Large intestine (tissue), 12 donors: ENCODE measurements at places on chromosomes 12 and 14. TPM values are rescaled to one million over a fixed set of nuclear protein-coding genes. Genes with fewer than 3 reads are reported as not detected.

DNA sequence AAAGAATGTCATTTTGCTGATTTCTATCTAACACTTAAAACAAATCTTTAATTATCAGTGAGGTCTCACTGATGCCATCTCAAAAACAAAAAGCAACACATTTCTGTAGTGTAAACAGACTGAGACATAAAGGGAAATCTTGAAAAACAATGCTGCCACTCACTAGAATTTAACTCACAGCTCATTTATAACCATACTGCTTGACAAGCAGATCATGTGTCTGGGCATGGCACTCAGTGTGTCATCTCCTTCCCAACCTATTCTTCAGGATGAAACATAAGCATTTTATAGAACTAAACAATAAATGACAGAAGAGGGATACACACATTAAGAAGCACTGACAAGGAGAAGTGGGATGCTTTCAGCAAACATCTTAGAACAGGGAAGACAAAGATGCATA, 22.4 kb downstream of the ATF7 start:
- DNase-seq = no peak

DNA sequence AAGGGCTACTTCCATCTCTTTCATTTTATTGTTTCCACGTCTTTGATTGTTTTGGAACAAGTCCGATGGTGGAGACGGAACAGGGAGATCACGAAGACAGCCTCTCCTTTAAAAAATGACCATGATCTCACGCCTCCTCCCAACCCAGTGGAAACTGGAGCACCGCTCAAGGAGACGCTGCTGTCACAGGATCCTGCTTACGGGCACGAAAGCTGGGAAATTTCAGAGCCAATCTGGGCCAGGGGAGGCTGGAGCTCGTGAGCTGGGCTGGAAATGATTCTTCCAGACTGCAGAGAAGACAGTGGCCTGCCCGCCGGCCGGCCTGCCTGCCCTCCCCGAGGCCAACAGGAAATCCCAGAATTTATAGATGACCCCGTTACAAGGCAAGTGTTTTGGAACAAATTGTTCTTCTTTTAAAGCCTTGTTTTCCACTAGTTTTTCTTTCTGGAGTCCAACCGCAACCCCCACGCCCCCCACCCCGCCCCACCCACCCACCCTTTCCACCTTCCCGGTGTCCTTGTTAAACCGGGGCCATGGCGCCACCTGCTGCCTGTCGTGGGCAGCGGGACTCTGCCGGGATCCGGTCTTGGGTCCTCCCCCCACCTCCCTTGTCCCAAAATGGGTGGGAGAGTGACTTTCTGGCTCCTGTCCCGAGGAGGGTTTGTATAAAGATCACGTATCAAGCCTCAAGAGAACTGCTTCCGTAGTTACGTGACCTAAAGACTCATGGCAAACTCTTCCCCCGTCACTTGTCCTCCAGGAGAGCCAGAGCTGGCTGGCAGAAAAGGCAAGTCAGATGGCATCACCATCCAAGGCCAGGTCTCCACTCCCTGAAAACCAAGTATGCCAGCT, 40.3 kb downstream of the MAP1LC3B2 start:
- peak; percentile 52 for DNase-seq

GRCh38 chr12:8779862-8780261, 42.6 kb upstream of the A2ML1 start:
- DNase-seq = no peak

DNA sequence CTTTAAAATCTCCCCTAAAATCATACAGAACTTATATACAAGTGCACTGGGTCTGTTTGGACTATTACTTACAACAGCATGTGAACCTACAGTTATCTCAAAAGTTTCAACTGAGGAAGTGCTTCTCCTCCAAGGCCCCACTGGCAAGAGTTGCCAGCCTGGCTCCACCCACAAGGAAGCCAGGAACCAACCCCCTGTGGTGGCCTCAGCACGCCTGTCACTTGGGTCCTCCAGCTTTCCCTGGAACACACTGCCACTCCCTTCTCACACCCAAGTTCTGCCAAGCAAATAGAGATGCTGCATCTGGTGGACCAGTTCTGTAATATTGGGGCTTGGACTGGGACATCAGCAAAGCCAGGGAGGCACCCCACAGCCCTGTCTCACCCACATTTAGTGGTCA, 115.4 kb downstream of the GCH1 start:
- no peak for DNase-seq

Gene MANSC4
- polyA plus RNA-seq = 0.19 TPM

DNA sequence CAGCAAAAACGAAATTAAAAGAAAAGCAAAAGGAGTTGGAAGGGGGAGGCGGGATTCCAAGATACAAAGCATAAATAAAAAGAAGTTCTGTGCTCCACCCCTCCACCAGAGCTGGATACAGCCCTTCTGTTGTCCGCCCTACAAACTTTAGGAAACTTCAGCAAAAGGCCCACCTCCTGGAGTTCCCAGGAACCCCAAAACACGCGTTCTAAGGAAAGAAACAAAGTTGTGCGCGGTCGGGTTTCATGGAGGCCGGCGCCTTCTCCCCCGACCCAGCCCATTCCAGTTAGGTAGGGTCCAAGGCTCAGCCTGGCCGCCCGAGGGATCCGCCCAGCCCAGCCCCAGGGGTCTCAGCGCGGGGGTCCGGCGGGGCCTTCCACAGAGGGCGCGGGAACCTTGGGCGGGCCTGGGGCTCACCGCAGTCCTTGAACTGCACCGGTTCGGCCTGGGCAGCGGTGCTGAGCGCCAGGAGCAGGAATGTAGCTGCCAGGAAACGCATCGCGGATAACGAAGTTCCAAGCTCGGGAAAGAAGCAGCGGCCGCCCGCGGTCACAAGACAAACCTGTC, at the start of gene NPC2:
Gene NPC2, minus strand, starts transcription at position 530 of the 567 bp plus-strand sequence. Its CDS starts 31 bp downstream, at position 499.
- DNase-seq = no peak

DNA sequence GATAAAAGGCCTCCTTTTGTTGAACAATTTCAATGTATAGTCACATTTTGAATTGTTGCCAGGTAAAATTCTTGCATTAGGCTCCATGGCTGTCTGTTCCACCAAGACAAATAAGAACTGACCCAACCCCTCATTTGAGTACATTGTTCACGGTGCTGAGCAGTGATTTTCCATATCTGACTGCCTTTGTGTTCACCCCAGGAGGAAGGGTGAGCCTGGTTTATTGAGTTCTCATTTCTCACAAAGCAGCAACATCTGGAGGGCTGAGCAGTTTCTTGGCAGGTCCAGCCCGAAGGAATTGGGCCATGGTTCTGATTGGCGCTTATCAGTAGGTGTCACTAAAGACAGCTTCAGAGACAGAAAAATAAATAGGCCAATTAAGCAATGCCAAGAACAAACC, 149.1 kb downstream of the BMP4 start:
- DNase-seq = no peak

DNA sequence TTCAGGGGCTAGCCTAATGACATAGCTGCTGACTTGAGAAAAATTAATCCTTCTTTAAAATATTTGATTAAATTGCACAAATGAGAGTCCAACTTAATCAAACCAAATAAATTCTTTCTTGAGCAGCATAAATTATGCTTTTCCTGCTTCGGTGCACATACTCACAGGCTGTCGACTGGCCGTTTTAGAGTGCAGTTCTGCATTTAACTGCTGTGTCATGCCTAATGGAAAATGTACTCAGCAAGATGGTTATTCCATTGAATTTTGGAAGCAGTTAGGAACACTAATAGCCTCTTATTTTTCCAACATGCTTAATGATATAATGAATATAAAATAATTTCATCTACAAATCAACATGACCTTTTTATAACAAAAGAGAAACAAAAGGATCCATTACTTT, 266.1 kb upstream of the LRIG3 start:
- DNase-seq = no peak

GRCh38 chr12:57276935-57277563, 26.1 kb upstream of the STAC3 start:
- peak; percentile 8 for DNase-seq

GRCh38 chr12:3253682-3254275, 176.6 kb downstream of the TSPAN9 start:
- no peak for DNase-seq

Gene KRT85
- polyA plus RNA-seq = 0.03 TPM

Gene LMNTD1
- 0.22 TPM for polyA plus RNA-seq

Gene ANO2
- polyA plus RNA-seq = 2.7 TPM

- no peak for DNase-seq
Observed at GRCh38 chr12:96170328-96170727, 23.8 kb upstream of the ELK3 start.
